Posterior vena cava (tissue), 2 donors: ENCODE measurements at places on chromosomes 4 and X.
A peak's percentile ranks its signal among the peaks of the same experiment; 100 is the strongest.

DNA sequence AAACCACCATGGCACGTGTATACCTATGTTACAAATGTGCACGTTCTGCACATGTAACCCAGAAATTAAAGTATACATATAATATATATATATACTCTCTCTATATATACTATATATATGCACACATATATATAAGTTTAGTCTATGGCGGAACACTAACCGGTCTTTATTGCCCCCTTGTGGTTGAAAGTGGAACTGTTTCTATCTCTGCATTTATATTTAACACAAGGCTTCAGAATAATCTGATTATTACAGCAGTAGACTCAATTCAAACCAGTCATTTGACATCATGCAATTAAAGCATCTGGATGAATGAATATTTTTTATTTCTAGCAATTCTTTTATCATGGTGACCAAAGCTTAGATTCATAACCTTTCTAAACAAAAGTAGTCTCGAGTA lies 14.6 kb downstream of the RAB9B start:
- DNase-seq, result no peak

DNA sequence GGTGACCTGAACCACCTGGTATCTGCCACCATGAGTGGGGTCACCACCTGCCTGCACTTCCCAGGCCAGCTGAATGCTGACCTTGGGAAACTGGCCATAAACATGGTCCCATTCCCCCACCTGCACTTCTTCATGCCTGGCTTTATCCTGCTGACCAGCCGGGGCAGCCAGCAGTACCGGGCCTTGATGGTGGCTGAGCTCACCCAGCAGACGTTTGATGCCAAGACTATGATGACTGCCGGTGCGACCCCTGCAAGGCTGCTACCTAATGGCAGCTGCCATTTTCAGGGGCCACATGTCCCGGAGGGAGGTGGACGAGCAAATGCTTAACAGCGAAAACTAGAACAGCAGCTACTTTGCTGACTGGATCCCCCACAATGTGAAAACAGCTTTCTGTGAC lies 67.5 kb upstream of the FAM241A start:
- DNase-seq, result no peak

DNA sequence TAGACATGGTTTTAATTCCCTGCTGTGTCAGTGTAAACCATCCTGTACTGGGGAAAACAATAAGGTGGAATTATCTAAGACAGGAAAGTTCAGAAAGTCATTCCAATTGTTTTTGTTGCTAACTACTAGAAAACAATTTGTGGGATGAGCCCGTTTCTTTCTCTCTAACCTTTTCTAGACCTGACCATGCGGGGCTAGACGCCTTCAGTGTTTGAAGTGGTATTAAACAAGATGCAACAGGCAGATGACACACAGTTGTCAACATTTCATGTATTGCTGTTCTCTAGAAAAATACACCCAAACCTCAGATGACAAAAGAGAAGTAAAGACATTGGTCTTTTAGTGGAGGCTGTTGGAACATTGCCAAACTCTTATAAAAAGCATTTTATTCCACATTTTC lies 105.7 kb downstream of the FRAS1 start:
- DNase-seq, result no peak

- DNase-seq, result no peak
Measured at GRCh38 chrX:105190252-105190853, 30.1 kb downstream of the TEX13A start.

DNA sequence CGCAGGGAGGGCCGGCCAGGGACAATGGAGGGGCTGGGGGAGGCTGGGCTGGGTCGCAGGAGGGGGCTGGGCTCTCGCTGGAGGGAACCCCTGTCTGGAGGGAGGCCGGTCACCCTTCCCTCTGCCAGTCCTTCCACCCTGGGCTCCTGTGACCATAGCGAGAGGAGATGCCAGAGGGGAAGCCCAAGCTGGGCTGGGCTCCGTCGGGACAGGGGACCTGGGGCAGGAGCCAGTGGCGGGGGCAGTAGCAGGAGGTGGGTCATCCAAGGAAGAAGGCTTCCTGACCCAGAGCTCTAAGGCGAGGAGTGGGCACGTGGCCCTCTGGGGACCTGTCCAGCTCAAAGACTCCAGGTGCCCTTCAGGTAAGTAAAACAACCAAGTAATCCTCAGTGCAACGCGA lies 16.9 kb downstream of the CTAG1B start:
- DNase-seq, result peak; percentile 47

- no peak for DNase-seq
Measured at GRCh38 chr4:81951891-81952455, 421.8 kb downstream of the HNRNPD start.

- DNase-seq, result no peak
Measured at GRCh38 chr4:170033999-170034398, 7.8 kb upstream of the MFAP3L start.

- no peak for DNase-seq
Measured at GRCh38 chrX:57422790-57423189, 136.3 kb downstream of the FAAH2 start.

DNA sequence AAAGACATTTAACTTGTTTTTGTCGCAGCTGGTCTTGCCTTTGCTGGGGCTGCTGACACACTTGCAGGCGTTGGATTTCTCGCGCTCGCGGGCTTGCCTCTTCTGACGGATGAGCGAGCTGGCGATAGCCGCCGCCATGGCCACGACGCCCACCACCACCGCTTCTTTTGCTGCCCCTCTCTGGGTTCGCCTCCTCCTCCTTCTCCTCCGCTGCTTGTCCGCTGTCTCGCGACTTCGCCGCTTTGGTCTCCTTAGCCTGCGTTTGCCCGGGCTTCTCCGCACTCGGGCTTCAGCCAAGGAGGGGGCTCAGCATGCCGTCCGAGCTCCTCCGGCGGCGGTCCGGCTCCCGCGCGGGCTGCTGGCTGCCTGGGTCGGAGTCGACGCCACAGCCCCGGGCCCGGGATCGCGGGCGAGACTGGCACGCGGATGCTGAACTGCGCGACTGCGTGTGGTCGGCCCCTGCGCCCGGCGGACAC lies 613 bp downstream of the FGF13 start:
- peak; percentile 79 for DNase-seq

DNA sequence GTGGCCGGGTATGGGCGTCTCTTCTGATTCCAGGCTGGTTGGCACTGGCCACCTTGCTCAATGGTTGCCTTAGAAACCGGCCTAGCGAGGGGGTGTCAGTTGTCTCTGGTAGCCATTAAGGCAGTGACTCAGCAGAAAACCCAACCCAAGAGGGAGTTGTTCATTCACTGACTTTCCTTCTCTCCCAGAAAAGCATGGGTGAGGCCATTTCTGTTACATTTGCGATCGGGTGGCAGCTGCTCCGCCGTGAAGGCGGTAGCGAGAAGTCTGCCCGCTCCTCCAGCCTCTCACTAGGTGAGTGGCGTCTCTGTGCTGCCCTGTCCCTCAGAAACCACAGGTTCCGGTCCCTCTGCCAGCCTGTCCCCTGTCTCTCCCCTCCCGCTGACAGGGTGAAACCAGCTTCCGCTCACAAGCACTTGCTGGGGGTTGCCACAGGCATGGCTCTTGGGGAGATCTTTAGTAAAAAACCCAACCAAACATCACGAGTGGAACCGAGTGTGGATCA lies 17.4 kb downstream of the IRAK1 start:
- DNase-seq, result no peak

GRCh38 chr4:183337833-183338232 lies 15.6 kb upstream of the CLDN24 start:
- peak; percentile 49 for DNase-seq

DNA sequence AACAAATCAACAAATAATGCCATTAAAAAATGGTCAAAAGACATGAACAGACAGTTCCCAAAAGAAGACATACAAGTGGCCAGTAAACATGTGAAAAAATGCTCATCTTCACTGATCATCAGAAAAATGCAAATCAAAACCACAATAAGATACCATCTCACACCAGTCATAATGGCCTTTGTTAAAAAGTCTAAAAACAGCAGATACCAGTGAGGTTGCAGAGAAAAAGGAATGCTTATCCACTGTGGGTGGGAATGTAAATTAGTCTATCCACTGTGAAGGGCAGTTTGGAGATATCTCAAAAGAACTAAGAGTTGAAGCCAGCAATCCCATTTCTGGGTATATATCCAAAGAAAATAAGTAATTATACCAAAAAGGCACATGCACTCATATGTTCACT lies 668.1 kb upstream of the CPEB2 start:
- no peak for DNase-seq

- DNase-seq, result no peak
Measured at GRCh38 chr4:15652191-15652590, 3.0 kb downstream of the FBXL5 start.

- no peak for DNase-seq
Measured at GRCh38 chrX:110108381-110108821, 105.5 kb downstream of the TMEM164 start.

DNA sequence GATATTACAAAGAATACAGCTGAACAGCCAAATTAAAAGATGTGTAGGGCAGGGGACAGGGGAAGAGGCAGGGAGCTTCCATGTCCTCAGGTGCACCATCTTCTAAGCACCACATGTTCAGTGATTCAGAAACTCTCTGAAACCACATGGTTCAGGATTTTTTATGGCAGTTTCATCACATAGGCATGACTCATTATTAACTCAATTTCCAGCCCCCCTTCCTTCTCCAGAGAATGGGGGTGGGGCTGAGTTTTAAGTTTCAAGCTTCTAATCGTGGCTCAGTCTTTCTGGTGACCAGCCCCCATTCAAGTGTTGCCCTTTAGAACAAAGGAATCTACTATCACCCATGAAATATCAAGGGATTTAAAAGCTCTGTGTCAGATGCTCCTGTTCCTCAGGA lies 317.8 kb upstream of the GALNT7 start:
- no peak for DNase-seq

DNA sequence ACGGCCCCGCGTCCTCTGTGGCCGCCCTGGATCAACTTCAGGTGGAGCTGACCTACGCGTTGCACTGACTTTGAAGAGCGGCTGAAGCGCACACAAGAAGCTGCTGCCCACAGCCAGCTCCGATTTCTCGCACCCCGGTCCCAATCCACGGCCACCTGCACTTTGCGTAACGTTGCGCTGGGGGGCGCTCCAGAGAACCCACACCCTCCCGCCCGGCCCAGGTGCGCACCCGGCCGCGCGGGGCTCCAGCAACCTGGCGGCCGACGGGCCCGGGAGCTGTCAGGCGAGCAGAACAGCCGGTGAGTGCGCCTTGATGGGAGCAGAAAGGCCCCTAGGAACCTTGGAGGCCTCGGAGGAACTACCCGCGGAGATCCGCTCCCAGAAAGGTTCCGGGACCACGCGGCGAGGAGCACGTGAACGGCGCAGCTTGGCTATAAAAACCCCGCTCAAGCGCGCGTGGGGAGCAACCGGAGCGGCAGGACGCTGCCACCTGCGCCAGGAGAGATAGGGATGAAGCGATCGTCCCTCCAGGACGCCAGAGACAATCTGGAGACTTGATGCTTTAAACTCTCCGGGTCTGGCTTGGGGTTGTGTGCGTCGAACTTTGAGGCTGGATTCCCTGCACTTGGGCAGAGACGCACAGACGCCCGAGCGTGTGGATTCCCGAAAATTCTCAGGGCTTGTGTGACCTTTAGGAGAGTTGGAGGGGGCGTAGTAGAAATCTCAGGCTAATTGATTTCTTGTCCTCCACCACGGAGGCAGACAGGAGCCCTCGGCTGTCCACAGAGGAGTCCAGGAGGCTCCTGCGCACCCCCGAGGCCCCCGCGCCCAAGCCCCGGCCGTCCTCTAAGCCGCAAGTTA lies 591 bp upstream of the NWD2 start:
- peak; percentile 74 for DNase-seq

DNA sequence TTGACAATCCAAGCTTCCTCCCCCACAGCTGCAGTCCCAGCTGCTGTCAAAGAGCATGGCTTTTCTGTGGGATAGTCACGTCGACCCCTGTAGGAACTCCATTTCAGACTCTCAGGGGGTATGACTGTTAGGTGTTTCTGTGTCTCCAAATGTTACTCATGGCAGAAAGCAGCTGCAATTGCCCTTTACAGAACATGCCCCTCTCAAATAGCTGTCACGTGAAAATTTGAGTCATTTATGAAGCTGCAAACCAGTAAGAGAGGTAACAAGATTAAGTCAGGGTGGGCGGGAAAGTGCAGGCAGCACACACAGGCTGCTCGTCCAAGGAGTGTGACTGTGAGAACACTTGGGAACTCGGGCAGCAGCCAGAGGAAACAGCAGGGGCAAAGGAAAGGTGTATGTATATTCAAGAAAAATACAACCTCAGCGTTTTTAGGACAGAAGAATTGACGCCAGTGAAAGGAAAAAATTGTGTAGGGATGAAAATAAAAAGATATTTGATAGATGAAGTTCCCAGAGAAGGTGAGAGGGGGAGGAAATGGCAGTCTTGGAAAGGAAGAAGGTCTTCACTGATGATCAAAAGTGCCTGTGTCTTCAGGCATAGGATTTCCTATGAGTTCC lies 66.5 kb upstream of the TMEM184C start:
- no peak for DNase-seq

DNA sequence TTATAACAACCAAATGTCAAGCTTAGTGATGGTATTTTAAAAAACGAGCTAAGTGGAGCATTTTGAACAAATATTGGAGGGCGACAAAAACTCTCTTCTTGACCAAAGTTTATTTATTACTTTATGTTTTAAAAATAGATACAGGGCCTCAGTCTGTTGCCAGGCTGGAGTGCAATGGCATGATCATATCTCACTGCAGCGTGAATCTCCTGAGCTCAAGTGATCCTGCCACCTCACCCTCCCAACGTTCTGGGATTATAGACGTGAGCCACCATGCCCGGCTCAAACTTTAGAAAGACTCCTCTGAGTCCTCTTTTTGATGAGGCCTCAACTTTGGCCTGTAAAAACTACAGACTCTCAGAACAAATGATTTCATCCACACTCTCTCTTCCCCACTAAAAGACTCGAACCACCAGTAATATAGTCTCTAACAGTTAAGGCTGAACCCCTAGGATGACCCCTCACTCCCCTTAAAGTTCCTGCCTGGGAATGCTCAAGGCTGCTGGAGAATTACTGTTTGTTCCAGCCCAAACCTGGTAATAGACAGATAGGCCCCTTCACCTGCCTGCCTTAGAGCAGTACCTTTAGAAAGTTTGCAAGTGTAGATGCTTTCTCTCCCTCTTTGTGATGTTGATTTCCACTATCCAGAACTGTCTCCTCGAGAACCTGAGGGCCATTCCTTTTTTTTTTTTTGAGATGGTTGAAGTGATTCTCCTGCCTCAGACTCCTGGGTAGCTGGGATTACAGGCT lies 55.3 kb upstream of the HPSE start:
- DNase-seq, result no peak

- DNase-seq, result no peak
Measured at GRCh38 chrX:17703201-17703600, 34.1 kb upstream of the SCML1 start.

GRCh38 chr4:33931026-33931425 lies 2313.3 kb downstream of the ARAP2 start:
- no peak for DNase-seq
